D341Med (cell line): ENCODE measurements at places on chromosomes 2 and 18.
A peak's percentile ranks its signal among the peaks of the same experiment; 100 is the strongest.

DNA sequence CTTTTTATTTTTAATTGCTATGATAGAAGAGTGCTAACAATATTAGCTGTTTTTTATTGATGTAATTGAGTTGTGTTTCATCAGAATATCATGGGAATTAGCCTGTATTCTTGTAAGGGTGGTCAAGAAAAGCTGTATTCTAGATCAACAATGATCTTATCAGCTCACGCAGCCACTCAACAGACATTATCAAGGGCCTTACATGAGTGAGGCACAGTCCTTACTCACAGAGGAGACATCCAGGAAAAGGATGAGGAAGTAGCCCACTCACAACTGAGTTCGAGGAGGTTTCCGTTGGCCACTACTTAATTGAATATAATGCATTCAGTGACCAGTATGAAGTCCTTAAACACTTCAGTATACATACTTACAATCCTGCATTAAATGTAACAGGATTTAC lies 152.5 kb downstream of the AFF3 start:
- DNase-seq, result no peak

GRCh38 chr2:230814616-230815015 lies 50.1 kb upstream of the ITM2C start:
- DNase-seq, result no peak

DNA sequence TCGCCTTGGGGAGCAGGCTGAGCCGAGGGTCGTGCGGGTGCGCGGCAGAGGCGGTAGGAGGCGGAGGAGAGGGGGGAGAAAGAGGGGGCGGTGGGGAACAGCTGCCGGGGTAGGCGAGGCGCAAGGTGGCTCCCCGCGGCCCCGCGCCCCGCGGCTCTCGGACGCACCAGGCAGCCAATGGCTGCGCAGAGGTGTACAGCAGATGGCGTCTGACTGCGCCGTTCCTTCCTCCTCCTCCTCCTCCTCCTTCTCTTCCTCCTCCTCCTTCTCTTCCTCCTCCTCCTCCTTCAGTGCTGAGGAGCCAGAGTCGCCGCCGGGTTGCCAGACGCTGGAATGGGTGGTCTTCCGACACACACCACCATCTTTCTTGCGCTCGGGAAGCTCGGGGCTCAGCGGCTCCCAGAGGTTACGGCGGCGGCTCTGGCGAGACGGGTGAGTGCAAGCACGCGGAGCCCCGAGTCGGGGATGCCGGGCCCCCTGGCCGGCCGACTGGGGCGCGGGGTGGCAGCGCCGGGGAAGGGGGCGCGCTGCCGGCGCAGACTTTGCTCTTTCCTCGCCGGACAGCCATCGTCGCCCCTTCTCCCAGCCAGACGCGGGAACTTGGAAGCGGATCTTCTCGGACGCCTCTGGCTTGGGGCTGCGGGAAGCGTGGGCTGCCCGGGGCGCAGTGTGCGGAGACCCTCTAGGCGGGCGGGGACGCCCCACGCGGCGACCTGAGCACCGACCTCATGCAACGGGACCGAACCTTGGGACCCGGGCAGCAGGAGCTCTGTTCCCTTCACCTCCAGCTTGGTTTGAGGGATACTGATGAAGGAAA lies at the start of gene THSD7B:
TSS of gene THSD7B (plus strand) at position 290 of the 817 bp plus-strand sequence. CDS start 116,634 bp downstream, outside the sequence.
- peak; percentile 71 for DNase-seq

DNA sequence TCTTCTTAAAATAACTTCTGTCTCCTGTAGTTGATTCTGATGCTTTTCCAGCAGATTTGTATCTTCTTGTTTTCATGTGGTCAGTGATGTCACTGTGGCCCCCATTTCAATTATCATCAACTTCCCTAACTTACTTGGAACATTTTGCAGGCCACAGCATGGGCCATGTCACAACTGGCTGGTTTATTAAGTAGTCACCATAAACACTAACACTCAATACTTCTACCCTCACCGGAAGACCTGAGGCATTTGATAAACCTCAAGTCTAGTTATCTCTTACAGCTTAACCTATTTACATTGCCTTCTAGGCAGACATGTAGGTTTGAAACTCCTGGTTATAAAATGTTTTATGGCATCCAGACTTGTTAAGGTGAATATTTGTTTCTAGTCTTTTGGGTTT lies 37.4 kb upstream of the PROKR1 start:
- DNase-seq, result no peak

DNA sequence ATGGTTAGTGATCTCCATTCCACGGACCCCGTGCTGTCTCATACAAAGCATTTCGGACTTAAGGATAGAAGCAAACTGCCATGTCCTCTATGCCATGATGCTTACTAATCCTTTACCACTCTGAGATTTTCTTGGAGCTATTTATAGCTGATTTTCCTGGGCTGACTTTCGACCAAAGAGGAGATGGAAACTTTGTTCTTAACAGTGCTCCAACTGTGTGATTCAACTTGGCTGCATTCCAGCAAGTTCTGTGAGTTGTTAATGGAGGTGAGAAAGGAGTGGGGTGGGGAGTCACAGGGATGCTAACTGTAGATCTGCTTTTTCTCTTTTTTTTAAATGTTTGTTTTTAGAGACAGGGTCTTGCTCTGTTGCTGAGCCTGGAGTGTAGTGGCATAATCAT lies 45.5 kb upstream of the MSH2 start:
- no peak for DNase-seq

- no peak for DNase-seq
Measured at GRCh38 chr18:7333025-7333562, 102.2 kb downstream of the LRRC30 start.
